ENCODE measurements at places on chromosomes 13 and 19. TPM values are rescaled to one million over a fixed set of nuclear protein-coding genes. Genes with fewer than 3 reads are reported as not detected.

GRCh38 chr19:48043675-48044258 is at the start of gene CABP5:
Gene CABP5, minus strand, starts transcription at chr19:48044079. Its CDS starts 157 bp downstream, at chr19:48043922.
- no peaks in the 10 kb centered on the region for H3K36me3 ChIP-seq
- no peaks in the 10 kb centered on the region for H3K4me1 ChIP-seq
- DNase-seq, result no peak
- no peaks in the 10 kb centered on the region for H3K27me3 ChIP-seq

GRCh38 chr13:114059428-114059827 is 73.0 kb downstream of the RASA3 start:
- H3K36me3 ChIP-seq, result no peaks in the 10 kb centered on the region
- H3K4me1 ChIP-seq, result no peaks in the 10 kb centered on the region
- H3K27me3 ChIP-seq, result no peaks in the 10 kb centered on the region
- no peak for DNase-seq
- no peak overlapping the region for H3K4me3 ChIP-seq

DNA sequence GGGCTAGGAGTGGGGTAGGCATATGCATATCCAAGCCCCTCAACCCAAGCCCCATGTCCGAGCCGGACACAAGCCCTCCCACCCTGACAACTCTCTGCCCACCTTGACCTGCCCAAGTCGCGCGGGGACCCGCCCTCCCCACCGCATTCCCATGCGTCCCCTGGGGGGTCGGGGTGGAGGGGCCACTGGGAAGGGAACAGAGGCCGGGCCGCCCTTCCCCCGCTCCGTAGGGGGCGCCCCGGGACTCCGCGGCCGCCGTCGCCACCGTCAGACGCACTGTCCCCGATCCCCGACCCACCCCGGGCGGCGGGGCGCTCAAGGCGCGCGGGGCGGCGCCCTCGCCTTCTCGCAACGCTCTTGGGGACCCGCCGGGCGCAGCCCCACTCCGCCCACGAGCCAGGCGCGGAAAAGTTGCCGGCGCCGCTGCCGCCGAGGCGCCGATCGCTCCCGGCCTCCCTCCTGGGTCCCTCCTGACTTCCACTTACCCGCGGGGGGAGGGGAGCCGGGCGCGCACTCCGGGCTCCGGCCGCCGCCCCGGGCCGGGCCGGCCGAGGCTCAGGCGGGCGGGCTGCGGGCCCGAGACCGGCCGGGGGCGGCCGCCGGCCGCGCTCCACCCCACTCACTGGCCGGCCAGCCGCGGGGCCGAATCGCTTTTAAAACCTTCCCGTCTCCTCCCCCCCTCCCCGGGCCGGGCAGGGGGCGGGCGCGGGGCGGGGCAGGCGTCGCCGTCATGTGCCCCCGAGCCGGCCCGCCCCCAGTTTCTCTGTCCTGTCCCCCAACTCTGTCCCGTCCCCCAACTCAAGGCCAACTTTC is 34.4 kb upstream of the NANOS3 start:
- peak; percentile 65 for DNase-seq
- H3K4me3 ChIP-seq, result peak overlapping the region; percentile 63
- no peaks in the 10 kb centered on the region for H3K36me3 ChIP-seq
- H3K27ac ChIP-seq, result no peak overlapping the region

DNA sequence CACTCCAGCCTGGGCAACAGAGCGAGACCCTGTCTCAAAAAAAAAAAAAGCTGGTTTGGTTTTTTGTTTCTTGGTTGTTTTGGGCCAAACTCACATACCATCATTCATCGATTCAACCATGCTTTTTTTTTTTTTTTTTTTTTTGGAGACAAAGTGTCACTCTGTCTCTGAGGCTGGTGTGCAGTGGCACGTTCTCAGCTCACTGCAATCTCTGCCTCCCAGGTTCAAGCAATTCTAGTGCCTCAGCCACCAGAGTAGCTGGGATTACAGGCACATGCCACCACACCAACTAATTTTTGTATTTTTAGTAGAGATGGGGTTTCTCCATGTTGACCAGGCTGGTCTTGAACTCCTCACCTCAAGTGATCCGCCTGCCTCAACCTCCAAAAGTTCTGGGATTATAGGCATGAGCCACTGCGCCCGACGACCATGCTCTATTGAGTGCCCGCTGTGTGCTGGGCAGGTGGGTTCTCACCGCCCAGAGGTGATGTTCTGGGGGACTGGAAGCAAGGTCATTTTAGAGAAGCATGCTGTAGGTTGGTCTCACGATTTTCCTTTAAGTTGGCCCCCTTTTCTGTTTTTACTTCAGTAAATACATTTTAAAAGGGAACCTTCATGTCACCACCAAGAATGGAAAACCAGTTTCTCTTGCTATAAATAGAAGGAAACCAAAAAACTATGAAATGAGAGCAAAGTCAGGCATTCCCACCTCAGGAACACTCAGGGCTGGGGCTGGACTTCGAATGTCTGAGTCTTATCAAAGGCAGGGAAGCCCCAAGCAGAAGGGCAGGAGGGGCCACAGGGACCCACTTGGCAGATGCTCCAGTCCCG is 8.3 kb upstream of the JUND start:
- peaks cover 32% of the 10 kb centered on the region for H3K4me1 ChIP-seq
- H3K27ac ChIP-seq, result no peak overlapping the region
- no peak for DNase-seq
- no peaks in the 10 kb centered on the region for H3K36me3 ChIP-seq
- no peaks in the 10 kb centered on the region for H3K27me3 ChIP-seq

GRCh38 chr13:110850006-110850405 is 64.9 kb downstream of the ANKRD10 start:
- H3K27me3 ChIP-seq, result no peaks in the 10 kb centered on the region
- no peaks in the 10 kb centered on the region for H3K36me3 ChIP-seq
- no peaks in the 10 kb centered on the region for H3K4me1 ChIP-seq
- DNase-seq, result no peak

The COMP gene
- total RNA-seq, result not detected

The KLK6 gene
- total RNA-seq, result not detected

All from Karpas-422 (cell line).